Activated CD8-positive, alpha-beta memory T cell treated with anti-CD3 and anti-CD28 coated beads for 48 hours (primary cell): ENCODE measurements at places on chromosomes 3 and 15.

- DNase-seq, result no peak
Measured at GRCh38 chr3:122305818-122306621, 19.0 kb upstream of the CSTA start.

GRCh38 chr3:177169936-177170722 lies 27.2 kb downstream of the TBL1XR1 start:
- DNase-seq, result no peak

DNA sequence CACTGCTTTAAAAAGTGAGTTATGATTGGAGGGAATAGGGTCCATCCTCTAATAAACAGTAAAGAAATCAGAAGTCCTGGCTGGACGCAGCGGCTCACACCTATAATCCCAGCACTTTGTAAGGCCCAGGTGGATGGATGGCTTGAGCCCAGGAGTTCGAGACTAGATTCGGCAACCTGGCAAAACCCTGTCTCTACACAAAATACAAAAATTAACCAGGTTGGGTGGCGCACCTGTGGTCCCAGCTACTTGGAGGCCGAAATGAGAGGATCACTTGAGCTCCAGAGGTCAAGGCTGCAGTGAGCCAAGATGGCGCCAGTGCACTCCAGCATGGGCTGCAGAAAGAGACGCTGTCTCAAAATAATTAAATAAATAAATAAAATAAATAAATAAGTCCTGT lies 171.2 kb downstream of the POTEB3 start:
- DNase-seq, result no peak

- DNase-seq, result no peak
Measured at GRCh38 chr15:76998663-76999285, 3.8 kb downstream of the PSTPIP1 start.

DNA sequence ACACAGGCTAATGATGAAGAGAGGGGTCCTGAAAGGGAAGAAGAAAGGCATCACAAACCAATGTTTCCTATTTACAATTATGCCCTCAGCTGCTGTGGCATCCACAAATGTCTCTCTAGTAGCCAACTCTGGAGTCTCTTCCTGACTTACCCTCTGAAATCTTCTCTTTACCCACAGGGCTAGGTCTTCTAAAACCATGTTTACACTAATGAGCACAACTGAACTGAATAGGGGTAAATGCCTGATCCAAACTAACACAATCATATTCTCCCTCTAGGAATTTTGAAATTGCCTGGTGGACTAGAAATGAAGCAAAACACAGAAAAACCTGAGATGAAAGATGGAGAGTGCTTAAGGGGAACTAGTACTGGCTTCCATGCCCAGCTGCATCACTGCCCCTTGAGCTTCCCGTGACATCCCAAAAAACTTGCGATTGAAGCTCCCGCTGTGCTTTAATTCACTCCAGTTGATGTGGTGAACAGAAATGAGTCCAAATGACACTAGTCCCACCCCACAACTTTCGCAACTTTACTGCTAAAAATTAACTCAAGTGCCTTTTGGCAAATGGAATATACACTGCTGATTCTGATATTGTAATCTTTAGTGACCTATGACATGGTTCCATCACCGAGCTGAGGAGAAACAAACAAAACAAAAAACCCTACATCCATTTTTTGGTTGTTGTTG lies 32.8 kb downstream of the CFAP20DC start:
- no peak for DNase-seq

GRCh38 chr3:54486317-54486716 lies 364.0 kb downstream of the CACNA2D3 start:
- DNase-seq, result no peak
